Stimulated activated CD4-positive, alpha-beta T cell treated with anti-CD3 and anti-CD28 coated beads, Interleukin-4, amount 100 ng/mL, for 24 hours (primary cell): ENCODE measurements at places on chromosomes 6 and 20.

GRCh38 chr20:5784735-5785134 is 34.5 kb downstream of the SHLD1 start:
- DNase-seq: no peak

GRCh38 chr6:106102034-106102433 is 15.9 kb downstream of the PRDM1 start:
- peak; percentile 81 for DNase-seq

DNA sequence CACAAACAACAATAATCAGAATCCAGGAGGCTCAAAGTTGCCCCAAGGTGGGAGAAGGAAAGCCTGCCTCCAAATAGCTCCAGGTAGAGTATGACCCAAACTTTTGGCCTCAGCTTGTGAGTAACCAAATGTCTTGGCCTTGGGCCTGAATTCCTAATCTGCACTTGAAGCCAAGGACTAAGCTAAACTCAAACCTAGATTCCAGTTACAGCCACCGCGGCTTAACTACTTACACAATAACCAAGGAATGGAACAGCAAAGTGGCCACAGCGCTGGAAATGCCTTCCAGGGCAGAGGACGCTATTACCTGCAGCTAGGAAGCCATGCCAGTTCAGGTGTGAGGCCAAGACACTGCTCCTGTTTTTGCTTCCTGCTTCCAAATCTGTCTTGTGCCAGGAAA is 4.6 kb downstream of the NINL start:
- no peak for DNase-seq

DNA sequence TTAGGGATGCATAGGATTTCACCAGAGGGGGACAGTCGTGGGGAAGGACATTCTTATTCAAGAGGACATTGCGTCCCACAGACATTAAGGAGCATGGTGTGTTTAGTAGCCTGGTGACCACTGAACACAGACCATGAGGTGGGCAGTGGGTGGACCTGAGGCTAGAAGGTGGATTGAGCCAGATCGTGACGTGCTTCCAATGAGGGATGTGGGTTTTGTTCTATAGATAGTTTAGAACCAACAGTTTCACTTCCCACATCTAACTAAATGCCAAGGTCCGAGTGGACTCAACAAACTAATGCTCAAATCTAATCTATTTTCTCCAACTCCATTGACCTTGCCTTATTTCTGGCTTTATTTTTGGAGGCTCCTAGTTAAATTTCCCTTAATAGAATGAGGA is 58.5 kb downstream of the OGFRL1 start:
- no peak for DNase-seq

DNA sequence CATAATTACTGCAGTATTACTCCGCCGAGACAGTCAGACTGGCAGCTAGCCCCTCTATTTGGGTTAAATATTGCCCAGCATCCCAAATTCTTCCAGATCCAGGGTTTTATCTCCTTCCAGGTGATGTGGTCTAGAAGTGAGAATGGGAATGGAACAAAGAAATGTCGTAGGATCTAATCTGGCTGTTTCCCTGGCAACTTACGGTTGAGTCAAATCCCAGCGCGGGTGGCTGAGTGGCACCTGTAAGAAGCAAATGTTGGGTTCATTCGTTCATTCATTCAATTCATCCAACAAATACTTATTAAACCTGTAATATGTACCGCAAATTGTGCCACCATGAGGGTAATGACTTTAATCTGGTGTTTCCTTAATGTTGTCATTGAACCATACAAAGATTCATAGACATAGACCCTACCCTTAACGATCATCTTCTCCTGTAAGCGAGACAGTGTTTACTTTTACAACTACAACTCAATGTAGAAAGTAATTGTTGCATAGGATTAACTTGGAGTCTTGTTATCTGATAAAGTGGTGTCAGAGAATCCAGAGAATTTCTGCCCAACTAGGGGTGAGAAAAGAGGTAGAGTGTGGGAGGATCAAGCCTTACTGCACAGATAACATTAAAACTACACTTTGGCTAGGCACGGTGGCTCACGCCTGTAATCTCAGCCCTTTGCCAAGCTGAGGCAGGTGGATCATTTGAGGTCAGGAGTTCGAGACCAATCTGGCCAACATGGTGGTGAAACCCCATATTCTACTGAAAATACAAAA is 91.3 kb upstream of the ADGRF1 start:
- no peak for DNase-seq
